ENCODE measurements at places on chromosomes 6 and 20. TPM values are rescaled to one million over a fixed set of nuclear protein-coding genes. Genes with fewer than 3 reads are reported as not detected.

EBF4 gene
- 1.8 TPM for total RNA-seq

BHLHE23 gene
- not detected for total RNA-seq

IPCEF1 gene
- total RNA-seq: under 0.01 TPM

SNRPB2 gene
- 62.3 TPM for total RNA-seq

FAM120B gene
- 12.8 TPM for total RNA-seq
